ENCODE measurements at places on chromosomes 4 and X. TPM values are rescaled to one million over a fixed set of nuclear protein-coding genes. Genes with fewer than 3 reads are reported as not detected.
A peak's percentile ranks its signal among the peaks of the same experiment; 100 is the strongest.

Gene PLAC1
- not detected for total RNA-seq

Gene IQSEC2
- 8.3 TPM for total RNA-seq

DNA sequence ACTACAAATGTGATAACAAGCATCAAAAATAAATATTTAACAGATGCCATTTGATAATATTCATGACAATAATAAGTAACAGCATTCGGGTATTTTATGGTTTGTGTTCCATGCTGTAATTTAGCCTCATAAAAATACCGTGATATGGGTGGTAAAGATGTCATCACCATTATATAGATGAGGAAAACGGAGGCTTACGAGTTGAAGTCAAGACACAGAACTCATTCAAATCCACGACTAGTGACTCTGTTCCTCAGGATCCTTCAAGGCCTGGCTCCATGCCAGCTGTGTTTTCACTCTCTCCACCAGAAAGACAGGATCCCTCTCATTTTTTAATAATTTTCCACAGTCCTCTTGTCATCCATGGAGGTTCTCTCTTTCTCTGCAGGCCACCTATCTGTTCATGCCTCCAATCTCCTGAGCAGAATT, 94.5 kb downstream of the APBB2 start:
- no peak for DNase-seq

DNA sequence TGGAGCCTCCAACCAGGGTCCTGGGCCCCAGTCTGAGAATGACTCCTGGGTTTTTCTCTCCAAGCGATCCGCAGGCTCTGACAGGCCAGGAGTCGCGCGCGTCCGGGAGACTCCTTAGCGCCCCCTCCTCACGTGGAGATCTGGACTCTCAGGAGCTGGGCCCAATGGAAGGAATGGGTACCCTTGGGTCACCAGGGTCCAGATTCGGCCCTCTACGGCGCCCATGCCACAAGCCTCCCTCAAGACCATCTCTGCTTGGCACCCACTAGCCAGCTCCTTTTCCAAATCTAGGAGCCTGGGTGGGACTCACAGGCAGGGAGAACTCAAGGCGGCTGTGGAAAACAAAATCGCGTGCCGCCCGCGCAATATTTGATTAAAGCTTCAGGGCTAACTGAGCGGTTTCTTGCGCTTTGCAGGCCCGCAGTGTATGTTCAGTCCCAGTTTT, 7.1 kb downstream of the HAND2 start:
- DNase-seq, result peak; percentile 75

GRCh38 chr4:81237791-81238190, 22.8 kb upstream of the PRKG2 start:
- no peak for DNase-seq

- no peak for DNase-seq
Measured at GRCh38 chrX:134529481-134529880, 69.5 kb downstream of the HPRT1 start.

- no peak for DNase-seq
Measured at GRCh38 chr4:186067757-186068385, 1.1 kb upstream of the TLR3 start.

GRCh38 chrX:140274811-140275525, 229.9 kb downstream of the SOX3 start:
- DNase-seq, result no peak

DNA sequence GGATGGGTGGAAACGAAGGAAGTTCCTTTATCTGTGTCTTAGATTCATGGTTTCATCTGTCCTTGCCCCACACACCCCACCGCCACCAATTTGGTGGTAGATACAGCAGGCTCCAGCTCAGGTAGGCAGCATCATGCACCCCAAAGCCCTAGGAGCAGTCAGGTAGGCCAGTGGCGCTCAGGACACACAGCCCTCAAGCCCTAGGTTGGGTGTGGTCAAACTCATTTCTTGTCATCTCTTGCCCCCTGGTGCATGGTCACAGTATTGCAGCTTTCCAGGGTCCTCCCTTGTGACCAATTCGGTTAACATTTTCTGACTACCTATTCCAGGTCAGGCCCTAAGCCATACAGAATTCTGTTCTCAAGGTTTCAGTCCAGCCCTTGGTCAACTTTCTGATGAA, 14.5 kb upstream of the PRRG3 start:
- DNase-seq, result no peak

DNA sequence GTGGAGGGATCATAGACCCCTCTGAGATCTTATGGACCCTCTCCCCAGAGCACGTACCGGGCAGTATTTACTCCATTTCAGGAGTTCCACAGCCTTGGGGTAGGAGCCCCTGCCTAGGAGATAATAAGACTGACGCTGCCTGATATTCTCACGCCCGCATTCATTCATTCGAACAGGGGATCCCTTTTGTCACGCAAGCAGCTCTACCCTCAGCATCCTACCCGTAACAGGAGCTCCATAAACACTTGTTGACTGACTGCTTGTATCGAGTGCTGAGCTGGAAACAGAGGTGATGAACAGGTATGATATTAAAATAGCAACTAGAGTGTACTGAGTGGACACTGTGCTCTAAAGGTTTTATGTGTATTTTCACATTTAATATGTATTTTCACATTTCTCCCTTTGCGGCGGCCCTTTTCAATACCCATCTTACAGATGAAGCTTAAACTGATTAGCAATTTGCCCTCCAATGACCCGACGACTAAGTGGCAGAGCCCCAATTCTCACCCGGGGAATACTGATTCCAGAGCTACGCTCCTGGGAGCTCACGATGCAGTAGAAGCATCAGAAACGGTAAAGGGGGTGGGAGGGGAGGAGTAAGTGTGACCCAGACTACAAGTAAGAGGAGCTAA, 888 bp downstream of the RAB28 start:
- DNase-seq, result no peak

DNA sequence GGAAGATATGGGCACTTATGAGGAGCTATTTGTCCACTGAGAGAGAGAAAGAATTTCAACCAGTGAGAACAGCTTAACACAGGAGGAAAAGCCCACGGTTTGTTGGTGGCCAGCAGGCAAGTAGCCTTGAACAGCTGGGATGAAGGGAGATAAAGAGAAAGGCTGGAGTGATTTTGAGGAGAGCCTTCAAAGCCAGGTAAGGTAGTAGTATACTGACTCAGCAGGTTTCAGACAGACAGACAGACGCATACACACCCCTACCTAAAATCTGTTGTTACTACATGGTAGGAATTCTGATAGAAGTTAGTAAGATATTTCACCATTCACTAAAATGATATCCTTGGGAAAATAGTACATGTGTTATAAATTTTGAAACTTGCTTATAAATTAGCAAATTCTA, 60.5 kb downstream of the SEC24D start:
- no peak for DNase-seq
